ENCODE measurements at places on chromosomes 2 and 18.

- no peak for DNase-seq
These were observed 10.8 kb downstream of the TUBB6 start for GRCh38 chr18:12318857-12319256.

GRCh38 chr18:7750095-7750663 lies 183.1 kb downstream of the PTPRM start:
- DNase-seq: no peak

DNA sequence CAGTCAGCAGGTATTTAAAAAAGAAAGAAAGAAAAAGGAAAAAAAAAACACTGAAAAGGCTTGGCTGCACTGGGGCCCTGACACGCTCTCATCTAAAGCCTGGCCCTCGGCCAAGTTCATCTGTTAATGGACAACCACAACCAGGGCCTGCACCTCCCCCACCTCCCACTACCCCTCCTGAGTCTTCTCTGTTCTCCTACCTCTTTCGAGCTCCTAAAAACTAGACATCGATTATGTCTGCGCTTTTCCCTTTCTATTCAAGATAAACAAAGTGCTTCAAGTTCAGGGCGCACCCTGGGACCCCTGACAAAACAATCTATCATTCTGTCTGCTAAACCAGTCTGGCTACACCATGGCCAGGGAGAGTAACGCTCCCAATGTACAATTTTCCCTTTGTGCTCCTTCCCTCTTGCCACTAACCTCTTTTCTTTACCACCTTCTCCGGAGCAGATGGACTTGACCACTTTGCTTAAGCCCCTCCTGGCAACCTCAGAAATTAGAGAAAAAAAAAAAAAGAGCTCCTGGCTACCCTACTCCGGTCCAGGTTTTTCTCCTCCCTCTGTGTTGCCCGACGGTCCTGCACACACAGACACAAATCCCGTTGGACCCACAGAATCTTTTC lies 22.7 kb downstream of the BCL11A start:
- DNase-seq: no peak

DNA sequence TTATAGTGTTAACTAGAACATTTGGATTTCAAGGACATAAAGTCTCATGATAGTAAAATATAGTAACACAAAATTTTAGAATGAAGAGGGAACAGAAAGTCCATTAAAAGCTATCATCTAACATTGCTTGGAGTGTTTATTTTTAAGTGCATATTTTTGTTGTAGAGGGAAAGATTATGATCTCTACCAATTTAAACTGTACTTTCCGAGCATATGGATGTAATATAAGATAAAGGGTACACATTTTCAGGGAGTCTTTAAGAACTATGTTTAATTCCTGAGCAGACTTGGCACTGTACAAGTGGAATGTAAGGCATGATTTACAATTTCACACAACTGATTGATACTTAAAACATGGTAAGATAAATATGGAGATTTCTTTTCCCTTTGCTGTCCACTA lies 34.2 kb upstream of the ZNF804A start:
- DNase-seq: no peak

GRCh38 chr18:9735238-9735637 lies 27.1 kb downstream of the RAB31 start:
- no peak for DNase-seq

- DNase-seq: no peak
These were observed 486 bp upstream of the GPR39 start for GRCh38 chr2:132415915-132416722.

- no peak for DNase-seq
These were observed 38.3 kb downstream of the SFXN5 start for GRCh38 chr2:73033142-73033765.

DNA sequence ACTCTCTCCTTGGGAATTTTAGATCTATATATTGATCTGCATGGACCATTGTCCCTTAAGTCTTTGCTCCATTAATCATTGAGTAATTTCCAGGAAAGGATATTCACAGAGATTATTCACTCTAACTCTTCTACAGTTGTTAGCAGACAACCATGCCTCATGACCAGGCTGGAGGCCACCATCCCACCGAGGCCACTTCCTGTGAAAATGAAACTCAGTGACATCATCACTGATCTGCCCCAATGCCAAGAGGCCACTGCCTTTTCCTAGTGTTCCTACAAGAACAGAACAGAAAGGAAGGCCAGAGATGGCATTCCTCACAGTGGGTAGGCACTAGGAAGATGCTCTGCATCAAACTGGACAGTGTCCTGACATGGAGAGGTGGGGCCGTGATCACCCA lies 161.3 kb downstream of the DTNA start:
- no peak for DNase-seq

- no peak for DNase-seq
These were observed 6.9 kb upstream of the MGAT4A start for GRCh38 chr2:98737848-98738247.

DNA sequence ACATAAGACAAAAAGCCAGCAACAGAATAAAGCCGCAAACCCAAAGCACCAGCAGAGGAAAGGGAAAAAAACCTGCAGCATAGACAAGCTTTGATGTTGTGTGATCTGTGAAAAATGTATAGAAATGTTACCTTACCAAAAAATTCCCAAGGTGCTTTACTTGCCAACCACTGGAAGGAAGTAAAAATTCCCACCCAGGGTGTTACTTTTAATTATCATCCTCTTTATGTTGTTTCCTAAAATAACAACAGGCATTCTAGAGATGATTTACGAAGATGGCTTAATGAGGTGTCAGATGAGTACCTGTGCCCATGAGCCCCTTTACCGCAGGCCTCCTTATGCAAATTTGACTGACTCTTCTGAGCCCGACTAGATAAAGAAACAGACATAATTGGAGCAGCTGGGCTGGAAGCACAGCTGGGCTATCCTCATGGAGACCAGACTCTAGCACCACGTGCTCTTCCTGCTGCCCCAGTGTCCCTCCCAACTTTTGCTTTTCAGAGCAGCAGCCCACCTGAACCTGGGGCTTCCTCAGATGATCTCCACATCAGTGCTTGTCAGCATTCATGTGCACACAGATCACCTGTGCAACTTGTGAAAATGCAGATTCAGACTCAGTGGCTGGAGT lies 41.5 kb downstream of the SRSF7 start:
- DNase-seq: peak; percentile 31

DNA sequence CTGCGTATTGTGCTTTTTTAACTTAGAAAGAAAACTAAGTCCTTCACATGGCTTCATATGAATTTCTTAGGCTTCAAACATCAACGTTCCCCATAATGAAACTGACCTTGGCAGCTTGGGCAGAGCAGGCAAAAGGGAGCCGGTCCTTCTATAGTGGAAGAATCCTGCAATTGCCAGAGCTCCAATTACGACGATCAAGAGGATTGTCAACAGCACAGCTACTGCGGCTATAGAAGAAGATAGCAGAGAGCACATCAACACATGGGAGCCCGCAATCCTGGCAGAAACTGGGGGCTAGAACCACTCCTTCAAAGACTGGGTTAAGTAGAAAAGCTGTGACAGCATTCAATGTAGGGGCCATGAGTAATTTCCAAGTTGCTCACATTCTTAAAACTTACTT lies 69.8 kb downstream of the DHRS9 start:
- no peak for DNase-seq

- no peak for DNase-seq
These were observed 88.7 kb downstream of the COBLL1 start for GRCh38 chr2:164752956-164753355.

DNA sequence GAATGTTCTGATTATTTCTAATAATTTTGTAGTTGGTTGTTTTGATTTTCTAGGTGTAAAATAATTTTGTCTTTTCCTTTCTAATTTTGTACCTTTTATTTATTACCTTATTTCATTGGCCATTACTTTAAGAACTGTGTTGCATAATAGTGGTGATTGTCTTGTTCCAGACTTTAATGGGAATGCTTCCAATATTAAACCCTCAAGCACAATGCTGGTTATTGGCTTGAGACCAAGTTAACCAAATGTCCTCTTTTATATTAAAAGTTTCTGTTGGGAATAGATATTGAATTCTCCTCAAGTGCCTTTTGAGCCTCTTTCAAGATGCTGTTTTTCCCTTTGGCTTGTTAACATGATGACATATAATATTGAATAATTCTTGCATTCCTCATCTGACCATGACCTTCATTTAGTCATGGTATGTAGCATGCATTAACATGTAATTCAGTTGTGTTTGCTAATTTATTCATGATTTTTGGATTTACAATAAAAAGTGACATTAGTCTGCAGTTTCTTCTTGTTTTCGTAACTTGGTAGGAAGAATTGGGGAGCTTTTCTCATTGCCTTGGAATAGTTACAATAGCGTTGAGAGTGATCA lies 141.7 kb downstream of the DIS3L2 start:
- no peak for DNase-seq

Measured in stimulated activated CD4-positive, alpha-beta T cell treated with anti-CD3 and anti-CD28 coated beads, Interleukin-4, amount 100 ng/mL, for 4 hours (primary cell).